Ecto neural progenitor cell (in vitro differentiated cells): ENCODE measurements at places on chromosomes 11 and 22.

DNA sequence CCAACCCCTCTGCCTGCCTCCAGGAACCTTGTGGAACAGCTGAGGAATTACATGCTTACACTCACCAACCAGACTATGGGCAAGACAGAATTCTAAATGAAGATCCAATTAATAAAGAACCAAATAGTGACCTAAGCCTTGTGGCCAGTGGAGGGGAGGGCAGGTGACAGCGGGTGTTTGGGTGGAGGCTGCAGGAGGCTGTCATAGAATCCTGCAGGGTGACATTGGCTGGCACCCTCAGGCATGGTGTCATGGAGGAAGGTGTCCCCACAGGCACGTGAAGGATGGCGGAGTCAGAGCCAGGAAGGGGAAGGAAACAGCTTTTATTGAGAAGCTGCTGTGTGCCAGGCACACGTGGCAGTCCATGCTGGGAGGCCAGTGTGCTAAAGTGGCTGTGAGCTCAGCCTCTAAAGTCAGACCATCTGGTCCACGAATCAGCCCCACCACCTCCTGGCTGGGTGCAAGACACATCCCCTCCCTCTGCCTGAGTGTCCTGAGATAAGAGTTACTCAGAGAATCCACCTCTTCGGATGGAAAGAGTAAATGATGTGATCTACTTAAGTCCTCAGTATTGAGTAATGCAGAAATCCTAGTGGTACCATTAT, 8.7 kb downstream of the MYO18B start:
- DNase-seq = no peak

DNA sequence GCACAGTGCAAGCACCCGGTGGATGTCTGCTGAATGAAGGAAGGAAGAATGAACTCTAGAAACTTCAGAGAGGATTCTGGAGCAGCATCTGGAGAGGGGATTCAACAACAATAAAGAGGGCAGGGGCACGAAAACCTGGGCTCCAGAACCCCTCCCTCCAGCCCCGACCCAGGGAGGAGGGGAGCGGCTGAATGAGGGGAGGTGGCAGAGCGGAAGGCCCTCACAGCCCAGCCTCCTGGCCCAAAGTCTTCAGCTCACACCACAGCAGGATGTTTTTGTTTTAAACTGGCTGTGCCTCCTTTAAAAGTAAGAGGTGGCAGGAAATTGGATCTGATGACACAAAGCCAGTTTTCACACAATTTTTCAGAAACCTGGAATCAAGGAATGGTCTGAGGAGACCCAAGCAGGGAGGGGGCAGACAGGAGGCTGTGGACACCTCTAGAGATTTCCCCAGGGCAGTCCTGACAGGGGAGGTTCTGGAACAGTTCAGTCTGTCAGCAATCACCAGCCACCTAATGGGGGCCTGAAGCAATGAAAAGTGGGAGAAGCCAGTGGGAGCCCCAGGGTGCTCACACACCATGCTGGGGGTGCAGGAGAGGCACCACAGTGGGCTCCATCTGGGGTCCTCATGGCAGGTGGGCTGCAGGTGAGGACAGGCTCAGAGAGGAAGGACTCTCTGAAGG, 44.4 kb upstream of the TCF20 start:
- no peak for DNase-seq

- DNase-seq = no peak
Observed at GRCh38 chr11:121485216-121485615, 32.4 kb upstream of the SORL1-AS1 start.

- no peak for DNase-seq
Observed at GRCh38 chr11:36230779-36231699, 58.2 kb downstream of the COMMD9 start.

GRCh38 chr11:121304759-121305158, 12.2 kb downstream of the SC5D start:
- DNase-seq = no peak

DNA sequence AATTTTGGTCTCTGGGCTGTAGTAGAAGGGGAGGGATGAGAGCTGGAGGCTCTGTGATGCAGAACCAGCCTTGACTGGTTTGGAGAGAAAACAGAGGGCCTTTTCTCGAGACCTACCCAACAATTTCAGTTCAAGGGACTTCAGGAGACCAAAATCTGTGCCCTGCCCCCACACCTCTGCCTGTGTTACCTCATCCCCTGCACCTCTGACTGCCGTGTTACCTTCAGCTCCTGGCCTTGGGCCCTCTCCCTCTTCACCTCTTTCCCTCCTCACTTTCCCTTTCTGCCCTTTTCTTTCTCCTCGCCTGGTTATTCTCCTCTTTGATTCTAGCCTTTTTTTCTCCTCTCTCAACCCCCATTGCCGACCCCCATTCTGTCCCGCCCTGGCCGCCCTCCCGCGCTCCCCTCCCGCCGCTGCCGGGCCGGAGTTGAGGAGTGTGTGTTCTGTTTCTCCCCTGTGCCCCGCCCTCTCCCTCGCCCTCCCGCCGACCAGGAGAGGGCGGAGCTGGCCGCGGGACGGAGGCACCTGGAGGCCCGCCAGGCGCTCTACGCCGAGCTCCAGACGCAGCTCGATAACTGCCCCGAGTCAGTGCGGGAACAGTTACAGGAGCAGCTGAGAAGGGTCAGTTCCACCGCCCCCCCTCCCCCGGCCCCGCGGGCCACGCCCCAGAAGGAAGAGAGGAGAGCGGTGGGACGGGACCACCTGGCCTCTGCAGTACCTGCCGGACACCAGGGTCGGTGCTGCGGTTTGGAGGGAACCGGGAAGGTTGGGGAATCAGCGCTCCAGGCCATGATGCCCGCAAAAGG, 27.2 kb downstream of the PHLDB1 start:
- peak; percentile 77 for DNase-seq

GRCh38 chr11:128155590-128155989, 431.8 kb downstream of the ETS1 start:
- DNase-seq = no peak

DNA sequence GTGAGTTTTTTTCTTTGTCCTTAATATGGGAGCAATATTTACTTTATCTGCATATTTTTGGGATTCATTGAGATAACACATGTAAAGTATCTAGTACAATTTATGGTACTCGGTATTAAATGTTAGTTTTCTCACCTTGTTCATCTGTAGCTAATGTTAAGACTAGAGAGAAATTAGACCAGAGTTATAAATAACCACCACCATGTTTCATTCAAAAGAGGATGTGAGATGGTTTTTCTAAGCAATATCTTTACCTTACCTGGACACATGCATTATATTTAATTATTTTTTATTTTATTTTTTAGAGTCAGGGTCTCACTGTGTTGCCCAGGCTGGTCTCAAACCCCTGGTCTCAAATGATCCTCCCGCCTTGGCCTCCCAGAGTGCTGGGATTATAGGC, 18.4 kb downstream of the ARHGAP42 start:
- DNase-seq = no peak

- peak; percentile 44 for DNase-seq
Observed at GRCh38 chr11:11215944-11216343, 137.1 kb downstream of the CSNK2A3 start.

DNA sequence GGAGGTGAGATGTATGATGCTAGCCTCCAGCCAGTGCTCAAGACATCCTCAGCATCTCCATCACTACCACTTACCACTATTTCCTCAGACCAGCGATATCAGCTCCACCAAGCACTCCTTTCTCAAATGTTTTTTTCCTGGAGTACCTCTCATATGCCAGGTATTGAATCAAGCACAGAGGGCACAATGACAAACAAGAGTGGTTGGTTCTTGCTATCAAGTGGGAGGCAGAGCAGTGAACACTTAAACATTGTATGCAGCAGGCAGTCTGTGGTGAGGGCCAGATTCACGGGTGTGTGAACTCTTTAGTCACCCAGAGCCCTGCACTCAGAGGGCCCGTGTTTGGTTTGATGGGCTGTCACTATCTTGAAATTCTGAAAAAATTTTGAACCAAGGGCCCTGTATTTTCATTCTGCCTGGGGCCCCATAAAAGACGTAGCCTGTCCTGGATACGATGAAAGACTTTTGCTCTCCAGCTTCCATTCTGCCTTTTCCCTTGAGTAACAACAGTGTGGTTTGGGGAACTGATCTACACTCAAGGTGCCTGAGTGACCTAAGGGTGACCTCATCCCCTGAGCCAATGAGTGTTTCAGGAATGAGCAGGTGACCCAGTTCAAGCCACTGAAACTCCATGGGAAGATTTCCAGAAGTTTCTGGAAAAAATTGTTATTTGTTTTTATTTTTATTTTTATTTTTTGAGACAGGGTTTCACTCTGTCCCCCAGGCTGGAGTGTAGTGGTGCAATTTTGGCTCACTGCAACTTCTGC, 348.4 kb upstream of the NARS2 start:
- no peak for DNase-seq

DNA sequence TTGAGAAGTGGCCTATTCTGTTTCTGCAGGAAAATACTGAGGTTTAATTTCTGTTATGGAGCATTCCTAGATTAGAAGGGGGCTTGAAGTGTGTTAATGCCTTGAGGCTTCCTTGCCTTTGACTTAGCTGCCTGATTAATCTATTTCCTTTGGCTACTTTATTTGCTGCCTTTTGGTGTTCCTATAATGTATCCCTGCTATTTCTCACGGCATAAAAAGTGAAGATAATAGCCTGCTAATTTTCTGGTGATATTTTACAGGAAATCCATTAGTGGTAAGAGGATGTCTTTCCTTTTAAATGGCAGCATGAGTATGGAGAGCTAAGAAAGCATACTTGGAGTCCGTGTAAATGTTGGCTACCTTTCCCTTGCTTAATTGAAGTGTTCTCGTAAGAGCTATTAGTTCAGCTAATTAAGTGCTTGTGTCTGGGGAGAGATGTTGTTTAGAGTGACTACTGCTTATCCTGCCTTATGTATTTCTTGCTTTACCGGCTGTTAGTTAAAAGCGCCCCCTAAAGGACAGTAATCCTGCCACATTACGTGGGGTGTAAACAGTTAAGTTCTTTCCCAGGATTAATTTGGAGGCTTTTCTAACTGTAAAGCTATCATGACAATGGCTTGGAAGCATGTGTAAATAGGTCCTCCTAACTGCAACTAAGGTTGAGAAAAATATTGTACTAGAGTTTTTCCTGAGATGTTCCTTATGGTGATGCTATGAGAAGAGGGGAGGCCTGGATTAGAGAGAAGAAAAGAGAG, 45.6 kb downstream of the ZNF280B start:
- DNase-seq = no peak

- no peak for DNase-seq
Observed at GRCh38 chr11:86249307-86250098, 5.0 kb downstream of the EED start.

- DNase-seq = no peak
Observed at GRCh38 chr22:37454857-37455686, 27.8 kb upstream of the ELFN2 start.

DNA sequence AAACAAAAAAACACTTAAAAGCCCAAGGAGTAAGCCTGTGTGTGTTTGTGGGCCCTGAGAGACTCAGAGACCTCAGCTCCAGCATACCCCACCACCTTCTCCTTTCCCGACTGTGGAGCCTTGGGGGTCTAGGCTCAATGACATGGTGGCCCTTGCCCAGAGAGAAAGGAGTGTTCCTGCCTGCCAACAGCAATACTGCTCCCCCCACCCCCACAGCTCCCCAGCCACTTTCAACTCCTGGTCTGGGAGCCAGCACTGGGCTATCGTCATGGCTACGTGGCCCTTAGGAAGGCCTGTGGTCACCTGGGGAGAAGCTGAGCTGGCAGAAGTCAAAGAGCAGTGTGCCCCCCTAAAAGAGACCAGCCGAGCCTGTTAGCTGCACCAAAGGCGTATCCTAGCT, 2.6 kb downstream of the PPP1R14B start:
- DNase-seq = no peak

DNA sequence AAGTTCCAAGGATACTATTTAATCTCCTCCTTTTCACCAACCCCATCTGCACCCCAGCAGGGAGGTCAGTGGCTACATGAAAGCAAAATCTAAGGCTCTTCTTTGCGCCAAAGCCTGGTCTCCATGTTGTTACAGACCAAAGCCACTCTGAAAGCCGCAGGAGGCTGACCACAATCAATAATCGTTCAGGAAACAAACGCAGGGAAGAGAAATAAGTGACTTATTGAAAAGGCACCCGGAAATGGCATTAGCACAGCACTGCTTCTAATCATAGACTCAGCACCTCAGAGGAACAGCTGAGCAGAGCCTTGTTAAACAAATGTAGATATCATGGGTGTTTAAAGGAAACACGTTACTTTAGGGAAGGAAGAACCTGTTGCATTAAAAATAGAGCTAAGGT, 183.9 kb downstream of the KIRREL3 start:
- no peak for DNase-seq
